ENCODE measurements at places on chromosomes 6 and 20.
A peak's percentile ranks its signal among the peaks of the same experiment; 100 is the strongest.

- no peak for DNase-seq
Measured at GRCh38 chr20:29299811-29300578, 1957.5 kb upstream of the DEFB115 start.

DNA sequence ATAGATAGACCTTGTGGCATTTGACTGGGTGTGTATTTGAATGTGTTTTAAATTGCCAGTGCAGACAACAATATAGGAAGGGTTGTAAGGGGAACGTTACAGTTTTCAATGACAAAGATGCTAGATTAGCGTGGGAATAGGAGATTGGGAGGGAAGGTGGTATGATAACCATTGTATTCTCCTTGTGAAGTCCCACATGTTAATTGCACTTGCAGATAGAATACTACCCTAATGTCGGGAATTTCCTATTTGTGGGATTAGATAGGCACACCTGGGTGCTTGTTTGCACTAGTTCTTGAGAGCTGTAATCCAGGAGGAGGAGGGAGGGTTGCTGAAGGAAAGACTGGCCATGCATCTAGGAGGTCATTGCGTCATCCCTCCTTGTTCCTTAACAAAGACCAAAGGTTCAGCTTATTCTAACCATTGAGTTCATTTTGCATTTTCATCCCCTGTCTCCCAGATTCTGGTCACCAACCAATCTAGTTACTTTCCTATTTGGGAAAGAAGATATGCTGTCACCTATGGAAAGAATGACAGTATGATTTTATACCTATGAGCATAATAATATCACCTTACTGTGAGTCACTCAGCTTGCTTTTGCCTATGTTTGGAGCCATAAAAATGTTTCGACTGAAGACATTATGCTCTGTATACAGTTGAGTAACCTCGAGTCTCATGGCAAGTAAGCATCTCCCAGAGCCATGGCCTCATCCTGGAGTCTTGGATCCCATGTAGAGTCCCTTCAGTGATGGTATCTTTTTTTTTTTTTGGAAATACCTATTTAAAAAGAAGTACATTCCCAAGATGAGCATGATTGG lies 201.5 kb downstream of the DTNBP1 start:
- no peak for DNase-seq

- DNase-seq: no peak
Measured at GRCh38 chr6:5278047-5278446, 16.7 kb downstream of the FARS2 start.

DNA sequence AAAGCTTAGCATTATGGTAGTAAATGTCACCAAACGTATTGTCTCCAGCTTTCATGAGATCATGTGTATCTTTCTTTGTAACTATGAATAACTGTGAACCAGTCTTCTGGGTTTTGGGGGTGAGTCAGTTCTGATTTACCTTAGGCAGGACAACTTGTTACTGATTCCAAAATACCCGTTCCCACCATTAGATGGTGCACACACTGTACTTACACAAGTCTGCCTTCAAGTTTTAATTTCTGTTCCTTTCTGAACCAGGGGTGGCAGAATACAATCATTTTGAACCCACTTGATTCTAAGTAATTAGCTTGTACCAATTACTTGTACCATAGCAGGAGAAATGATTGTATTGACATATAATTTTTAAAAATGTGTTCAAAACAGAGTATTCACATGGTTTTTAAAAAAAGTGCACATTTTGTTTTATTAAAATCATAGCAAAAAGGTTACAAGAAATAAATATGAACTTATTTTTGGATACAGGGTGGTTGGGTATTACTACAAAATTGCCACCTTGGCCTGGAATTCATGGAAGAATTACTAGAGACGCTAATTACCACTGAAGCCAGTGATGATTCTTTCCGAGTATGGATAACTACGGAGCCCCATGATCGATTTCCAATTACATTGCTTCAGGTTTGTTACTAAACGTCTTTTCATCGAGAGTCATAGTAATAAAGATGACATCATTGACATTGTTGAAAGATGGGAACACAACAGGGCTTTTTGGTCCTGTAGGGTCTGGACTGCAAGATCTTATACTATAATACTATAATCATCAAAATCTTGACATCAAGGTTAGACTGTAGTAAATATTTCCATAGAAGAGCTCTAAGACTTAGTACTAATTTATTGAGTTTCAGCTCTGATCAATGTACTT lies 75.2 kb upstream of the GLP1R start:
- peak; percentile 68 for DNase-seq
